ENCODE measurements at places on chromosomes 11 and 22.

- no peak for DNase-seq
Measured at GRCh38 chr11:20243974-20244373, 83.7 kb upstream of the DBX1 start.

DNA sequence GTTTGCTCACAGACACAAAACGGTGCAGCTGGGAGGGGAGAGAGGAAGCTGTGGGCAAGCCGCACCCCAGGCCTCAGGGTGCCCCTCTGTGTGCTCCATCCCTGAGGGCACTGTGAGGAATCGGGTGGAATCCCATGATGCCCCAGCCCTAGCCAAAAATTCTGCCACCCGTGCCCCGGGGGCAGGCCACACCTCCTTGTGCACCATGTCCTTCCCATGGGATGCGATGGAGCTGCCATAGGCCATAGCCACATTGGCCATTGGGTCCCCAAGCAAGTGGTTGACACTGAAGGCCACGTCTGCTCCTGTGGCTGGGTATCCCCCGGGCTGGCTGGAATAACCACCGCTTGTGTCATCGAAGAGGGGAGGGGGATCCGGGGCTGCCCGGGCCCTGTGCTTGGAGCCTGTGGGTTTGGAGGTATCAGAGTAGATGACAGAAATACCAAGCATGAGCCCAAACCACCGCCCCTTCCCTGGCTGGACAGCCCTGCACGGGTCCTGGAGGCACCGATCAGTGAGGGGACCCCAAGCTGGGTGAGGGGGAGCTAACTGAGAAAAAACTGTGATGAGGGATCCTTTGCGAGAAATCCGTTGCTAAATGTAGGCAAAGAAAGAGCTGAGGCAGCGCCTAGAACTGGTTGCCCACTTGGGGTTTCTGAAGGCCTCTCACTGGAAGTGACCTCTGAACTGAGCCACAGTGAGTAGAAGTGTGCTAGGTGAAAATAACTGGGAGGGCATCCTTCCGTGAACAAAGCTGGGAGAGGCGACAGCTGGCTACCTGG lies 863 bp downstream of the YIF1A start:
- no peak for DNase-seq

DNA sequence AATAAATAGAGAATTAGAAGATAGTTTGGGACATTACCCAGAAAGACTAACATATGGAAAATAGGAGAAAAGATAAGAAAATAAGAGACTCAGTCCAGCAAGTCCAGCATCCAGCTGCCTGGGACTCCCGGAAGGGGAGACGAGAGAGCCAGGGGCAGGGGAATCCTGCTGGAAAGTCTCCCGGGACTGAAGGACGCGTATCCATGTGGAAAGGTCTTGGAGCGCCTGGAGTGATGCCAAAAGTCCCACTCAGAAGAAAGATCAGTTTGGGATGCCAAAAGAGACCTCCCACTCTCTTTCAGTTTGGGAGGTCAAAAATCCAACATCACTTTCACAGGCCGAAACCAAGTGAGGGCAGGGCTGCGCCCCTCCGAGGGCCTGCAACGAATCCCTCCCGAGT lies 30.7 kb downstream of the LRFN4 start:
- DNase-seq, result no peak

- DNase-seq, result no peak
Measured at GRCh38 chr11:74330075-74330858, 18.8 kb upstream of the P4HA3 start.

DNA sequence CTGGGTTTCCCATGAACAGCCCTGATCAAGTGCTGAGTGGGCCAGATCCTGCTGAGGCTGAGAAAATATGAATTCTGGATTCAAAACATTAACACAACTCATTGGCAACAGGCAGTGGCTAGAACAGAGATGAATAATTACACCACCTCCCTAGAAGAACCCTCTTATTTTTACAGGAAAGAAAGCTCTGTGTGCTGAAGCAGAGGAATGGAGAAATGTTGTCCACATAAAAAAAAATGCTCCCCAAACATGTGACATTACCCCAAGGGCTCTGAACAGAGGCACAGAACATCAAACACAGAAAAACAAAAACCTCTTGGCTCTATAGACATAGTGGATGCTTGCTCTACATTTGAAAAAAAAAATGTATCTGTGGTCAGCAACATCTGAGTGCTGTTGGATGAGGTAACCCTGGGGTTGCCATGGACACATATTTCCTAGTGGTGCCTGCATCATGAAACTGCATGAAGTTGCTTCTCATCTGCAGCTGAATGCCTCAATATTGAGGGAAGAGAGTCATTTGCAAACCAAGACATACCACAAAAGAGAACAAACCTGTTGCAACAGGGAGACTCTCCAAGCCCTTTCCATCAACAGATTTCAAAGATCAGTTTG lies 98.8 kb downstream of the SNX19 start:
- no peak for DNase-seq

GRCh38 chr11:32985600-32985999 lies 30.1 kb upstream of the DEPDC7 start:
- DNase-seq, result no peak

DNA sequence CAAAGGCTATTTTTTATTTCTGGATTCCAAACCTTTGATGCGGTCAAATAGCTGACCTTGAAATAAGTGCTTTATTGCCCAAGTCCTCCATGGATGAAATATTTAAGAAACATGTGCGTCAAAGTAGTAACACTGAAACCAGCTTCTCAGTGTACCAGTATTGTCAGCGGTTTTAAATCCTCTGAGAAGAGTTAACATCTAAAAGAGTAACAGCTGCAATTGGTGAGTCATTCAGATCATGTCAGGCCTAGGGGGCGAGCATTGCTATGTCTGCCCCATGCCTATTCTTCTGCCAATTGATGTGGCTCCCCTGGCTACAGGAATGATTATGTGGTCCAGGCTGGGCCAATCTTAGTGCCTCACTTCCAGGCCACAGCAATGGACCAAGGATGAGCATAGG lies 263.3 kb upstream of the SORL1-AS1 start:
- no peak for DNase-seq

All from activated T-cell treated with anti-CD3 and anti-CD28 coated beads, Interleukin-2, amount 50 U/mL, for 24 hours (primary cell).